ENCODE measurements at places on chromosomes 13 and 19. TPM values are rescaled to one million over a fixed set of nuclear protein-coding genes. Genes with fewer than 3 reads are reported as not detected.

Gene HS6ST3
- not detected for total RNA-seq

Gene TECR
- 98.0 TPM for total RNA-seq

Gene ADAMTS10
- 73.6 TPM for total RNA-seq

Gene EDDM13
- total RNA-seq, result not detected

Gene PEG3
- total RNA-seq, result not detected

Gene CEACAM7
- total RNA-seq, result not detected

Gene RNF225
- not detected for total RNA-seq

Gene LILRB1
- not detected for total RNA-seq

Gene RFPL4AL1
- not detected for total RNA-seq

Gene CCNA1
- 0.27 TPM for total RNA-seq

Gene UBE2L5
- total RNA-seq, result not detected

Gene NTF4
- 1.6 TPM for total RNA-seq

Gene ABHD13
- total RNA-seq, result 8.1 TPM

Gene SLC1A5
- 77.3 TPM for total RNA-seq

Gene ZNF320
- 15.6 TPM for total RNA-seq

Gene C1QTNF9
- total RNA-seq, result not detected

Gene NXNL1
- total RNA-seq, result not detected

Gene TNNI3
- total RNA-seq, result not detected

Gene CGB1
- 0.92 TPM for total RNA-seq

Gene PLK5
- not detected for total RNA-seq

Gene SERPINE3
- not detected for total RNA-seq

Gene CCL25
- total RNA-seq, result not detected

Gene ZNF154
- total RNA-seq, result 15.7 TPM

Gene SIGLEC11
- not detected for total RNA-seq

Gene ODAD3
- 0.68 TPM for total RNA-seq

Gene RGCC
- total RNA-seq, result not detected

Gene GPI
- total RNA-seq, result 228 TPM
